ENCODE measurements at places on chromosomes 5 and 9. TPM values are rescaled to one million over a fixed set of nuclear protein-coding genes. Genes with fewer than 3 reads are reported as not detected.

DNA sequence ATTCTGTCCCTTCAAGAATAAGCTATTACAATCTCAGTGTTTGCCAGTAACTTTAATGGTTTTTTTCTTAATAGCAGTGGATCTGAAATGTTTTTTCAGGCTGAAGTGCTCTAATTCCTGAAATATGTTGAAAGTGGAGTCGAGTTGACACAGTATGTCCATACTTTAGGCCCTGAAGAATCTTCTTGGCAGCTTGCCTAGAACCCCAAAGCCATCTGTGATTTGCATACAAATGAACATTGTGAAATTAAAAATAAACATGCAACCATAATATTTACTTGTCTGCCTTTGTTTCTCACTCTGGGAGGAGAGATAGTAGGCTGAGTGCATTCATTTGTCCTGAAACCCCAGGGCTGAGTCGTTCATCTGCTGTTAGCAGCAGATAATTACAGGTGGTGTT is 152.7 kb downstream of the ADCY2 start:
- no peak for DNase-seq
- H3K4me1 ChIP-seq = no peaks in the 10 kb centered on the region
- no peaks in the 10 kb centered on the region for H3K36me3 ChIP-seq
- H3K4me3 ChIP-seq = no peak overlapping the region
- H3K27ac ChIP-seq = no peak overlapping the region

- no peaks in the 10 kb centered on the region for H3K36me3 ChIP-seq
- peaks cover 76% of the 10 kb centered on the region for H3K4me1 ChIP-seq
- H3K27ac ChIP-seq = no peak overlapping the region
- H3K4me3 ChIP-seq = no peak overlapping the region
- peak; percentile 60 for DNase-seq
Measured at GRCh38 chr5:77991084-77991483, 214.9 kb upstream of the TBCA start.

GRCh38 chr9:17165764-17166163 is 30.9 kb downstream of the CNTLN start:
- no peak overlapping the region for H3K4me3 ChIP-seq
- no peaks in the 10 kb centered on the region for H3K36me3 ChIP-seq
- DNase-seq = no peak
- H3K27me3 ChIP-seq = no peaks in the 10 kb centered on the region

GRCh38 chr5:14713476-14714390 is 49.2 kb downstream of the OTULIN start:
- H3K27ac ChIP-seq = no peak overlapping the region
- DNase-seq = no peak
- H3K4me3 ChIP-seq = no peak overlapping the region
- no peaks in the 10 kb centered on the region for H3K36me3 ChIP-seq

DNA sequence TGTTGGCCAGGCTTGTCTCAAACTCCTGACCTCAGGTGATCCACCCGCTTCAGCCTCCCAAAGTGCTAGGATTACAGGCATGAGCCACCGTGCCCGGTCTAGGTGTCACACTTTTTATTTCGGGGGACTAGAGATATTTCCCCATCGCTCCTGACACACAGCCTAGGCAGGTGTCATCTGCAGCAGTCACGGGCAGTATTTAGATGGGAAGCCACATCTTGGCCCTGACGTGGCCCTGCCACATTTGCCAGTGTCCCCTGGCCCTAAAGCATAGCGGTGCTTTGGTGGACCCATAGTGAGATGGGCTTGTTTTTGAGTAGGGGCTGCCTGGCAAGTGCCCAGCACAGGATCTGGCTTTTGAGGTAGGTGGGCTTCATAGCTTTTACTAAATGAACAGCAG is 45.0 kb upstream of the LRRTM2 start:
- no peak for DNase-seq
- H3K27me3 ChIP-seq = no peaks in the 10 kb centered on the region
- no peak overlapping the region for H3K4me3 ChIP-seq

- no peak overlapping the region for H3K27ac ChIP-seq
- DNase-seq = no peak
- H3K4me1 ChIP-seq = no peaks in the 10 kb centered on the region
Measured at GRCh38 chr5:85305766-85306165, 921.1 kb upstream of the EDIL3 start.

DNA sequence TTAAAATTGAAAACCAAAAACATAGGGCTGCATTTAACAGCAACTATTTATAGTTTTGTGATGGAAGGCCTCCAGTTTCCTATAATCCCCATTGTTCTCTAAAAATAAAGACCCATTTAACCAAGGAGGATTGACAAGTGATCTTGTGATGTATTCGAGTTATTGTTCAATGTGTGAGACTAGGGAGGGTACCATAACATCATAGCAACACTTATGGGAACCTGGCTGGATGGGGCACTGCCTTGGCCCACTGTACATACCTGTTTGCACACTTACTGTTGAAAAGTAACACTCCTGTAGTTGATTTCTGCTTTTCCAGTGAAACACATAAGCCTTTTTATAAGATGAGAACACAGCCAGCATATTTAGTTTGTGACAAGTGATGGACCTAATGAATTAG is 32.3 kb downstream of the MACIR start:
- H3K4me3 ChIP-seq = no peak overlapping the region
- H3K27me3 ChIP-seq = no peaks in the 10 kb centered on the region
- H3K36me3 ChIP-seq = no peaks in the 10 kb centered on the region

INVS gene
- 29.2 TPM for total RNA-seq

GPR150 gene
- total RNA-seq = 0.12 TPM

Data from neural progenitor cell (in vitro differentiated cells).